ENCODE measurements at places on chromosomes 1 and 21.

- DNase-seq, result no peak
Observed at GRCh38 chr1:230185076-230186001, 118.3 kb downstream of the GALNT2 start.

- no peak for DNase-seq
Observed at GRCh38 chr1:178109348-178110143, 15.6 kb downstream of the RASAL2 start.

GRCh38 chr1:7527733-7528045 lies 243.4 kb upstream of the VAMP3 start:
- DNase-seq, result no peak

DNA sequence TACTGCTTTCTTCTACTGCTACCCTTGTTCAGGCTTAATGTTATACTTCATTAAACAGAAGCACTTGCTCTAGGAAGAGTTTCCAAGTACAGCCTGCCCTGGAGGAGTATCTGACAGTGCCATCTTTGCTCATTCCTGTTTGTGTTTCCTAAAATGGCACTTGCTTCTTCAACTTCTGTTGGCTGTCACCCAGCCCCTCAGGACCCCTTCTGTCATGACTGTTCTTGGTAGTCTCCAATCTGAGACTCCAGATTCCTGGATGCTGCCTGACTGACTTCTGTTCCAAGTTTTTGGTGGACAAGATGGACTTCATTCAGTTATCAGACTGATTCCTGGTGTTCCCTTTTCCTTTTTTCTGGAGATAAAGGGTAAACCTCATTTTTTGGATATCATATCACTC lies 104.1 kb downstream of the SLC35F3 start:
- no peak for DNase-seq

DNA sequence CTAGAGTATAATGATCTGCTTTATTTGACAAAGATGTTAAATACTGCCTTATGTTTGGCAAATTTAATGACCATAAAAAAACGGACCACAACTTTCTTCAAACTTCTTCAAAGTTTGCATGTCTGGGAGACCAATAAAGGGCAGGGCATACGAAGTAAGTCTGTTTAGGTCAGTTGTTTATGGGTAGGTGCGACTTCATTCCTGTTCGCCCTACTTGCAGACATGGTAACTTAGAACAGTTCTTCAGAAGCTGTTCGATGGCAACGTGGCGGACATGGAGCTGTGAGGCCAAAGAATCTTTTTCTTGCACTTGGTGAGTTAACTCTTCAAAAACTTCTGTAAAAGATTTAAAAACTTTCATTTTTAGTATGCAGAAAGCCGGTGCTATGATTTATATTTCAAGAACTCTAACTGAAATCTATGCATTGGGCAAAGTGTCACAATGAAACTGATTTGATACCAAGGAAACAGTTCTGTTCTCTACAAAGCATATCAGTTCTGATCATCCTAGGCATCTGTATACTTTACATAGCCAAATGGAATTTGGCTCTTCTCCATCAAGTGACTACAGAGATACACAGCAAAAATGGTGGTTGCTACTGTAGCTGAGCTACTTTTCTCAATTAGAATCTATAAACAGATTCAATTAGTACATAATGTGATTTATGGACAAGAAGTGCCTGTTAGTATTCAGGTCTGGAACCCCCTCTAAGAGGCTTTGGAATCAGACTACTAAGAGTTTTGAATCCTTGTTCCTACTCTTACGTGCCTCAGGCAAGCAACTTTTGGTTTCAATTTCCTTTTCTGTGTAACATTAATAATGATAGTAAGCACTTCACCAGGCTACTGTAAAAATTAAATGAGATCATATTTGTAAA lies 25.7 kb downstream of the C21orf91 start:
- DNase-seq, result peak; percentile 16

GRCh38 chr1:233295237-233295974 lies at the start of gene PCNX2:
PCNX2 (minus strand) TSS chr1:233295725; CDS start chr1:233295478, 247 bp downstream.
- DNase-seq, result peak; percentile 81

- DNase-seq, result no peak
Observed at GRCh38 chr1:10651389-10651766, 145.1 kb downstream of the CASZ1 start.

Data from OCI-LY7 (cell line).